Stimulated activated CD4-positive, alpha-beta T cell treated with anti-CD3 and anti-CD28 coated beads, Interleukin-1b, Interleukin-23, amount 100 ng/mL, for 4 hours (primary cell): ENCODE measurements at places on chromosomes 12 and 14.

- DNase-seq, result no peak
Measured at GRCh38 chr12:76206677-76207072, 122.2 kb upstream of the NAP1L1 start.

- no peak for DNase-seq
Measured at GRCh38 chr12:68391937-68392336, 59.8 kb upstream of the MDM1 start.

- no peak for DNase-seq
Measured at GRCh38 chr12:112466011-112466422, 47.3 kb downstream of the PTPN11 start.

DNA sequence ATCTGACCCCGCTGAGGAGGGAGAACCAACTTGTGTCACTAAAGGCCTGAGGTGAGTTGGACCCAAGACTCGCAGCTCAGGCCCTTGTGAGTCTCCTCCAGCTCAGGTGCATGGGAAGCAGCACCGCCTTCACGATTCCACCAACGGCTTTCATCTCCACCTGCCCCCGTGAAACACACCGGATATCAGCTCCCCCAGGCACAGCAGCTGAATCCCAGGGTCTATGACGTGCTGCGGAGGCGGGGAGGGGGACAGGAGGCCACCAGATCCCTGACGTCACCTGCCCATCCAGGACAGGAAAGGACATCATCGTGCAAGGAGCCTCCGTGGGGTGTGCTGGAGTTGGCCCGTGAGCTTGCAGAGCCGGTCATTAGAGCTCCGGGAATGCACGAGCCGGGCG is 18.5 kb upstream of the SFSWAP start:
- DNase-seq, result no peak

- DNase-seq, result no peak
Measured at GRCh38 chr12:89366676-89367364, 14.5 kb upstream of the DUSP6 start.

DNA sequence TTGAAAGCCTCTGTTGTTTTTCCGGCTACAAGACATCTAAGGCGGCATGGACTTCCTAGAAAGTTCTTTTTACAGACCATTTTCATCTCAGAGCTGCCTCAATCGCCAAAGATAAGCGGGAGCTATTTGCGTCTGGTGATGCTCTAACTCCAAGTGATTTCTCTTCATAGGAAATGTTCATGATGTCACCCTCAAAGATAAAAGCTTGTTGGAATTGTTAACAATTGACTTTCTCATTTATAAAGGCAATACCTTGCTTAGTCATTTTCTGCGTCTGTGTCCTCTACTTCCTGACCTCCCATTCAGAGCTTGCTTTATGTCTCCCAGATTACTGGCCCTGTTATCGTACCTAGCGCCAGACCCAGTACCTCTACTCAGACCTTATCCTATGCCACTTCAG is 259.0 kb upstream of the G2E3 start:
- no peak for DNase-seq

DNA sequence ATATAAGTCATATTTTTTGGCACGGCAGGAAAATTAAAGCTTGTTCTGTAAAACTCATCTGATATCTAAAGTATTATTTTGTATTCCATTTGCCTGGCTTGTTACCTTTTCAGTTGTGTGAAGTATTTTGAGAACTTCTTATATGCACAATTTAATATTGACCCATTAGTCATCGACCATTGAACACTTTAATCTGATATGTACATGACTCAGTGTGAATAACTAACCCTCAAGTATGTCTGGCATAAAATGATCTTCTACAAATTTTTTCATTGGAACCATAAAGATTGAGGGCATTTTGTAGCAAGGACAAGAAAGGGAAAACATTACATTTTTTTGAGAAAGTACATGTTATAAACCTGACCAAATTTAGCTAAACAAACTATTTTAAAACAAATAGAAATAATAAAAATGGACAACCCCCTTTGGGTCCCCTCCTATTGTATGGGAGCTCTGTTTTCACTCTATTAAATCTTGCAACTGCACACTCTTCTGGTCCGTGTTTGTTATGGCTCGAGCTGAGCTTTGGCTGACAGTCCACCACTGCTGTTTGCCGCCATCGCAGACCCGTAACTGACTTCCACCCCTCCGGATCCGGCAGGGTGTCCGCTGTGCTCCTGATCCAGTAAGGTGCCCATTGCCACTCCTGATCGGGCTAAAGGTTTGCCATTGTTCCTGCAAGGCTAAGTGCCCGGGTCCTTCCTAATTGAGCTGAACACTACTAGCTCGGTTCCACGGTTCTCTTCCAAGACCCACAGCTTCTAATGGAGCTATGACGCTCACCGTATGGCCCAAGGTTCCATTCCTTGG is 118.8 kb downstream of the SLC6A15 start:
- DNase-seq, result no peak

DNA sequence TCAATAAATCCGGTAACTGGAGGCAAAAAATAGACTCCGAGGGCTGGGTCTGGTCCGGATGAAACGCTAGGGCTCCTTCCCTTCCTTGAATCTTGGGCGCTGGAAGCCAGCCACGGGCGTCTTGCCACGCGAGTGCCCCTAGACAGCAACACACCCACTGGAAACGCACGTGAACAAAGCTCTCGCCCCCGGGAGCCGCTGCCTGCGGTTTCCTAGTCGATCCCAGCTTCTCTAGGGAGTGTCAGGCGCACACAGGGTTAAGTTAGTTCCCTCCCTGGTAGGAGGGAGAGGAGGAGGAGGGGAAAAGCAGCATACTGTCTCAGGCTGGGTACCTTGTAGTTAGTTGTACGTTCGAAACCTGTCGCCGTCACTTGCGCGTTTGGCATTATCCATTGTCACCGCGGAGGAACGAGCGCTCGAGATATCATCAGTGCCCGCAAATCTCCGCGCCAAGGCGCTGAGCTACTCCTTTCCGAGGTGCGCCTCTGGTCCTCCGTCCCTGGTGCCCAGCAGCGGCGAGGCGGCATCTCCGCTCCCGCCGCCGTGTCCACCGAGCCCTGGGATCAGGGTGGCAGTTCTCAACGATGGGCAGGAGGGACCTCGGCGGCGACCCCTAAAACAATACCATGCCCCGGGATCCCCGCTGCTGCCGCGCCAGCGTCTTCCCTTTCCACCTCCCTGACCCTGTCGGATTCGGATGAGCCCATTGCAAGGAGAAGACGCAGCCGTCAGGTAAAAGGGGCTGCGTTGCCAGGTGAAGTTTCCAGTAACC is at the start of gene FLRT2:
FLRT2 (plus strand) TSS at position 342 of the 772 bp plus-strand sequence. CDS start 91,371 bp downstream, outside the sequence.
- DNase-seq, result no peak

GRCh38 chr14:64706593-64707193 is 2.5 kb downstream of the PLEKHG3 start:
- no peak for DNase-seq

GRCh38 chr14:36295642-36296627 is 24.5 kb downstream of the MBIP start:
- no peak for DNase-seq

GRCh38 chr12:29734734-29735133 is 49.0 kb downstream of the TMTC1 start:
- DNase-seq, result no peak

DNA sequence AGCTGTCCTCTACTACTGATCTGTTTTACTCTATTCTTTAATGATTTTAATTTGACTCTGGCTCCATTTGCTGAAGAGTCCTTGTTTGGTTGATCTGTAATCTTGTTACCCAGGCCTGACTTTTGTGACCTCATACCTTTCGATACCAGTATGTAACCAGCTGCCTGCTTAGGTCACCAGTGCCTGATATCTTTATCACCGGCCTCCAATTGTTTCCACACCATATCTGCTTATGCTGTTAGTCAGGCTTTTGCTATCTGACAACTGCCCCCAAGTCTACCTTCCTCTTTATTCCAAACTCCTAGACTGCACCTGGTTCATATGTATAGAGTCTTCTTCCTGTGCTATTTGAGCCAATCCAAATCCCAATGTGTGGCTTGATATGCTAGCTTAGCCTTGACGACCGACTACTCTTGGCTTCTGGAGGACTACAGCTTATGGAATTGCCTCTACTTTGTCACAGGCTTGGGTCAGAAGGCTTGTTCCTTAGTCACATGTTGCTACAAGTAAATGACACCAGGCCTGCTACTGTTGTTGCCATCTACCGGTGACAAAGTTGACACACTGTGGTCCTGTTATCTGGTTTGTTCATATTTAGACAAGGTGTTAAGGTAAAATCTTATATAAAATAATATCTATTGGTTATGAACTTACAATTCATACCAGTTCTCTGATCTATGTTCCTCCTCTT is 193.9 kb downstream of the TRHDE start:
- no peak for DNase-seq

DNA sequence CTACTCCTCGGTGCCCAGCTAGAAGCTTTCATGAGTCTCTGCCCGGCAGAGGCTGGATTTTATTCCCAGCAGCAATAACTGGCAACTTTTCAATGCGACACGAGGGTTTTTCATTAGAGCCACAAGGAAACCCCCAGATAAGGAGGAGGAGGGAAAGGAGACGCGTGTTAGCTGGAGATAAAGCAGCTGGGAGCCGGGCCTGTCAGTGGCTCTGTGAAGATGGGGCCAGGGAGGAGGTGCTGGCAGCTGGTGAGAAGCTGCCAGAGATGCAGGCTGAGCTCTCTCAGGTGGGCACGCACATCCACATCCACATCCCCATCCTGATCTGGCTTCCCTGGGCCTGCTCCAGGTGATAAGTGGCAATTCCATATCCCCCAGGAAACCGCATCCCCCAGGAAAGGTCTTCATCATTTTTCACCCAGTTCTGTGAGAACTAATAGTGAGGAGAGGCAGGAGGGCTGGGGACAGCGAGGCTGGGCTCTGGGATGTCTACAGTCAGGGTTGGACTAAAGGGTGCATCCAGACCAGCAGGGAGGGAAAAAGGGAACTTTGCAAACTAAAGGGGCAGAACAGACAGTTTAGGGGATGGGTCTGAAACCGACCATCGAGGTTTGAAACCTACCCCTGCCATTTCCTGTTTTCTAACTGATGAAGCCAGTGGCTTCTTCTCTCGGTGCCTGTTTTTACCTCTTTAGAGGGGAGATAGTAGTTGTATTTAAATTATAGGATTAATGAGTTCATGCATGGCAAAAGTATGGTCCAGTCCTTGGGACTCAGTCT is 413.2 kb downstream of the DPF3 start:
- no peak for DNase-seq

- DNase-seq, result no peak
Measured at GRCh38 chr14:62896932-62897456, 148.3 kb downstream of the KCNH5 start.
